ENCODE measurements at places on chromosomes 3 and 15.
A peak's percentile ranks its signal among the peaks of the same experiment; 100 is the strongest.

GRCh38 chr3:160381470-160381869 is 17.6 kb downstream of the IFT80 start:
- no peak for DNase-seq

- no peak for DNase-seq
Observed at GRCh38 chr15:51255533-51255932, 82.9 kb downstream of the CYP19A1 start.

DNA sequence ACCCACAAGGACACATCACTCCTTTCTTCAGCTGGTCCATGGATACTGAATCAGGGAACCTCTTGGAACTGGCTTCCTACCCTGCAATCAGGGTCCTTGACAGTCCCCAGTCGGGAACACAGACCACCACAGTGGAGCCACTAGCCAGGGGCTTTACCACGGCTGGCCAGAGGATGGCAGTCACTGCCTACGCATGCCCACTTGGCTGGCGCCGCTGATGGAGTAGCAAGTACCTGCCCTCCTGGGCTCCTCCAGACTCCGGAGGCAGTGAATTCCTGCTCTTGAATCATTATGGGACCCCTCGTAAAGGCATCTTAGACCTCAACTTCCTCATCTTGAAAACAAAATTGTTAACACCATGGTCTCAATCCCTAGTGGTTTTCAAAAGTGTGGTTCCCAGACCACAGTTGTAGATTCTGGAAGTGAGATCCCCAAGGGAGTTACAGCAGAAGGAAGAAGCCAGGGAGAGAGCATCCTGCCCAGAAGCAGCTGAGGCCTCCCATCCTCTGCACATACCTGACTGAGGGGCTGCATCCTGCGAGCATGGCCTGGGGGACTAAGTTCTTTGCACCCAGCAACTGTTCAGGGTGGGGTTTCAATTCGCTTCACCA is 9.1 kb upstream of the SKIC8 start:
- DNase-seq, result peak; percentile 44

GRCh38 chr3:41106691-41107090 is 92.6 kb upstream of the CTNNB1 start:
- DNase-seq, result no peak

DNA sequence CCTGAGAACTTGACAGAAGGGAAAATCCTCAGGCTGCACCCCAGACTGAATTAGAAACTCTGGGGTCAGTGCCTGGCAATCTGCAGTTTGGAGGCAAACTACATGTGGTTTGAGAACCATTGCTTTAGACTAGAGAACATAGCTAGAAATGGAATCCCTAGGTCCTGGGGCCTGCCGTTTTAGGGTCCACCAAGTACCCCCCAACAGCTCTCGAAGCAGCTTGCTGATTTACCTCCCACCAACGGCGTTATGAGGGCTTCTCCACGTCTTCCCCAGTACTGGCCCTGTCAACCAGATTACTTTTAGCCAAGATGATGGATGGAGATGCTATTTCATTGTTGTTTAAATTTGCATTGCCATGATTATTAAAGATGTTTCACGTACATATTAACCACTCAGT is 272.5 kb downstream of the XXYLT1 start:
- no peak for DNase-seq

DNA sequence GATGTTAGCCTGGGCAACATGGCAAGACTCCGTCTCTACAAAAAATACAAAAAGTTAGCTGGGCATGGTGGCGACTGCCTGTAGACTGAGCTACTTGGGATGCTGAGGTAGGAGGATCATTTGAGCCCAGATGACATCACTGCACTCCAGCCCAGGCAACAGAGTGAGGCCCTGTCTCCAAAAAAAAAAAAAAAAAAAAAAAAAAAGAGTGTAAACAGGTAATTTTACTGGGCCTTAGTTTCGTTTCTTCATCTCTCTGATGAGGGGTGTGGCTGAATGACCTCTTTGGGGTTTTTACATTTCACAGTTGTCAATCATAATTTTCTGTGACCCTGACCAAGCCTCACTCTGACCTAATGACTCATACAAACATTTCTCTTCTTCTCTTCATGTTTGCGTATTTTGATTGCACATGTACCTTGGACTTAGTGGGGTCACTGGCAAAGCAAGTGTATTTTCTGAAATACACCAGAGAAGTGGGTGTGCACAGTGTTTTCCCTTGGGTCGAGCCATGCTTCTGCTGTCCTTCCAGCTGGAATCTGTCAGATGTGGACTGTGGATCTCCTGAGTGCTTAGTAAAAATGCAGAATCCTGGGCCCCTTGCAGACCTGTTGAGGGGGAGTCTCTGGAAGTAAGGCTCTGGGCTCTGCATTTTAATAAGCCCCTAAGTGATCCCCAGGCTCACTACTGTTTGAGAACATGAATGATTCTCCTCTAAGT is 140.5 kb downstream of the FNDC3B start:
- DNase-seq, result peak; percentile 54

- DNase-seq, result peak; percentile 25
Observed at GRCh38 chr3:177603148-177603603, 405.9 kb upstream of the TBL1XR1 start.

GRCh38 chr3:157514371-157514895 is 11.2 kb upstream of the VEPH1 start:
- DNase-seq, result no peak

- no peak for DNase-seq
Observed at GRCh38 chr3:124206225-124207055, 214.5 kb upstream of the ROPN1 start.

GRCh38 chr3:127484601-127485388 is 105.7 kb downstream of the TPRA1 start:
- DNase-seq, result no peak

GRCh38 chr3:147733217-147733616 is 324.1 kb downstream of the ZIC1 start:
- DNase-seq, result no peak

DNA sequence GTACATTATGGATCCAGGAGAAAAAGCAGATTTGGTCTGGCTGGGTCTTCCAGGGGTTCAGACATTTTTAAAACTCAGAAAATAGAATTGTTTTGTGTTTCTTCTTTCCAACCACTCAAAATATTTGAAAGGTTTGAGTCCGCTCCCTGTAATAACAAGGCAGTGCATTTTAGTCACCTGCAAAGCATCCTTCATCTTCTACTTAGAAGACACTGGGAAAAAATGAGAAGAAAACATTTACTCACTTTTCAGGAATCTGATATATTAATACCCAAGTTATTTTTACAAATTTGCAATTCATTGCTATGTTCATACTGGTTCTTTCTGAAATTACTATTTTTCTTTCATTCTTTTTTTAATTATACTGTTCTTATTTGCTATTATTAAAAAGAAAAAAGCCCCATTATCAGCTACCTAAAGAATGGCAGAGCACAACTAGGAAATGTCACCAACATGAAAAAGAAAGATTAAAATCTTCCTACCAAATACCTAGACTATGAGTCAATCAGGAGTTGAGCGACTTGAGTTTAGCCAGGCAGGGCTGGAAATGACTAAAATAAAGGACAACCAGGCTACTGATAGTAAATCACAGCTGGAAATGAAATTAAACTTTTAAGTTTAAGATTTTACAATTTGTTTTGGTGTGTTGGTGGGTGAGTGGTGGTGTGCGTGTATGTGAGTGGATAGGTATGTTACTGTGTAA is 280.3 kb upstream of the THBS1 start:
- no peak for DNase-seq

DNA sequence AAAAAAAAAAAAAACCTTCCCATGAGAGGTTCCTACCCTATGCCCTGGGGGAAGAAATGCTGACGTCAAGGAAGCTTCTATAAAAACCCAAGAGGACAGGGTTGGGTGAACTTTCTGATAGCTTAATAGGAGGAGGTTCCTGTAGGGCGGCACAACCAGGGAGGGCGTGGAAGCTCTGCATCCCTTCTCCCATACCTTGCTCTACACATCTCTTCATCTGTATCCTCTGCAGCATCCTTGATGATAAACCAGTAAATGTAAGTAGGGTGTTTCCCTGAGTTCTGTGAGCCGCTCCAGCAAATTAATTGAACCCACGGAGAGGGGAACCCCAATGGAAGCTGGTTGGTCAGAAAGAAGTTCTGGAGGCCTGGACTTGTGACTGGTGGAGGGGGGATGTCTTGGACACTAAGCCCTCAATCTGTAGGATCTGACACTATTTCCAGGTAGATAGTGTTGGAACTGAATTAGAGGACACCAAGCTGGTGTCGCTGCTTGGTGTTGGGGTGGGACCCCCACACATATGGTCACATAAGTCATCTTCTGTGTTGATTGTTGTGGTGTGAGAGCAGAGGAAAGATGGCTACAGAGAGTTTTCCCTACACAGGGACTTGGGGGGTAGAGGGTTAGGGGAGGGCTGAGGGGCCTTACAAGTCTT is 91.5 kb downstream of the ST6GAL1 start:
- no peak for DNase-seq

DNA sequence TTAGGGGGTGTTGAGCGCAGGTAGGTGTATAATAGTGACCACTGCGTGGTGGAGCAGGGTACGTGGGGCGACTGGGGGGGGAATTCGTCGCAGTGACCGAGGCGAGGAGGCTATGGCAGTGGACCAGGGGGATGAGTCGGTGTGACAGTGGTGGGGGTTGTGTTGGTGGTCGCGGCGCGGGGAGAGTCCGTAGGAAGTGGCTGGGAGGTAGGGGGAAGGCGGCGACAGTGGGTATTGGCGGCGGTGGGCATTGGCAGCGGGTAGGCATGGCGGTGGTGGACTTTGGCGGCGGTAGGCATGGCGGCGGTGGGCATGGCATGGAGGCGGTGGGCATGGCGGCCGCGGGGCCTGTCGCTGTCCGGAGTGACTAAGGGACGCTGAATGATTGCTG is 739 bp downstream of the SNRPN start:
- no peak for DNase-seq

DNA sequence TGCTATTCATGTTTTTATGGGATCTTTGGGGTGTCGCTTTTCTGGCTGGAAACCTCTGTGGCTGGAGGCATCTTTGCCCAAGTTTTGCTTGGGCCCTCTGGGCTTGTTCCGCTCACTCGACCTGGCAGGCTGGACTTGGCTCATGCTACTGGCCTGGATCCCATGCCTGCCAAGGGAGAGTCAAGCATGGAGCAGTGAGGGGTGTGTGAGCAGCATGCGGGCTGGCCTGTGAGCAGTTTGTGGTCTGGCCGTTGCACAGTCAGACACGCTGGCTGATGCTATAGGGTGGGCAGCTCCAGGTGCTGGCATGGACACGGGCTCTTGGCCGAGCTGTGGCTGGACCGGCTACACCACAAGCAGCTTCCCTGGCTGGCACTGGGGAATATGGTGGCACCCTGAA is 491.1 kb downstream of the AGBL1 start:
- DNase-seq, result no peak

- peak; percentile 92 for DNase-seq
Observed at GRCh38 chr15:93235926-93236780, 147.1 kb upstream of the RGMA start.

GRCh38 chr3:114320246-114320645 is 26.4 kb downstream of the TIGIT start:
- no peak for DNase-seq

GRCh38 chr3:11510001-11510340 is 133.7 kb downstream of the VGLL4 start:
- DNase-seq, result no peak

DNA sequence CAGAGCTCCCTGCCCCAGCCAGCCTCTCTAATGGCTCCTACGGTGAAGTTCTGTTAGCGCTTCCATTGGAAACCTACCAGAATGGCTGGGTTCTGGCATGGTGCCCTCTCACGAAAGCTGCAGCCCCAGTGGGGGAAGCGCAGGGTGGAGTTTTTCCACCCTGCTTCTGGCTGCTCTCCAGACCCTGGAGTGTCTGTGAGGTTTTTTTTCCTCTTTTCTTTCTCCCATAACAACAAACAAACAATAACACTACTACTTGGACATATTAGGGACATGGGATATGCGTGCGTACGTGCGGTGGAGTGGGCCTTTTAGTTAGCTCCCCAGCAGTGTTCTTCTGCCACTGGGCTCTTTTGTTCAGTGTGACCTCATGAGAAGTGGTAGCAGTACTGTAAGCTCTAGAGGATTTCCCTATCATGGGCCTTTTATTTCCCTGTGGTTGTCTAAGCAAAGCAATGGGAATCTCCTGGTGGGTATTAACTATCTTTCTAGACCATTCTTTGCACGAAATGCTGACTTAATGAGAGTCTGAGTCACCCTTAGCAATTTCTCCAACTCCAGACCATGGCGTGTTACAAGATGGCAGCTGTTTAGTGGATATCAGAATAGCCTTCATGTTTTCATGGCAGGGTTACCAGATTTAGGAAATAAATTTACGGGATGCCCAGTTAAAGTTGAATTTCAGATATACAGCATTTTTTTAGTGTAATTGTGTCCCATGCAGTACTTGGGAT is 161.9 kb downstream of the FNDC3B start:
- DNase-seq, result peak; percentile 58

- DNase-seq, result no peak
Observed at GRCh38 chr3:112456147-112456546, 43.1 kb downstream of the BTLA start.

GRCh38 chr3:31606453-31606852 is 73.7 kb downstream of the STT3B start:
- no peak for DNase-seq

DNA sequence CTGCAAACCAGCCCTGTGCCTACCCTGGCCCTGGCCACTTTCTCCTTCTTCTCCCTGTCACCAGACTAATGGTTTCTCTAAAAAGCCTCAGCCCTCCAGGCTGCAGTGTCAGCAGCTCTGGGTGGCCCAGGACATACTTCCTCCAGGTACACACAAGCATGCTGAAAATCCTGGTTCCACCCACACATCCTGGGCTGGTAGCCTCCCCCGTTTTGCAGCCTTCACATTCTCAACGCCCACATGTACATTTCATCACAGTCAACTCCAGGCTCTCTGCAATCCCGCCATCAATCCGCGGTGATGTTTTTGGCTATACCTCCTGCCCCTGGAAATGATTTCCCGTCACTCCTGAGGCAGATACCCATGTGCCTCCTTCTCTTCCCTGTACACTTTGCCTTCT is 59.4 kb downstream of the MAGEF1 start:
- DNase-seq, result no peak

GRCh38 chr3:23991683-23992628 is 46.9 kb downstream of the NR1D2 start:
- no peak for DNase-seq

GRCh38 chr15:27679731-27680471 is 419.2 kb downstream of the OCA2 start:
- no peak for DNase-seq

- no peak for DNase-seq
Observed at GRCh38 chr3:102471001-102471400, 36.2 kb downstream of the ZPLD1 start.

All from CD14-positive monocyte (primary cell).